ENCODE measurements at places on chromosomes 7 and 10.

GRCh38 chr10:133356549-133357284 is 1.1 kb downstream of the FUOM start:
- no peaks in the 10 kb centered on the region for H3K27me3 ChIP-seq
- H3K4me3 ChIP-seq, result peak overlapping the region; percentile 67
- DNase-seq, result no peak
- H3K27ac ChIP-seq, result no peak overlapping the region

DNA sequence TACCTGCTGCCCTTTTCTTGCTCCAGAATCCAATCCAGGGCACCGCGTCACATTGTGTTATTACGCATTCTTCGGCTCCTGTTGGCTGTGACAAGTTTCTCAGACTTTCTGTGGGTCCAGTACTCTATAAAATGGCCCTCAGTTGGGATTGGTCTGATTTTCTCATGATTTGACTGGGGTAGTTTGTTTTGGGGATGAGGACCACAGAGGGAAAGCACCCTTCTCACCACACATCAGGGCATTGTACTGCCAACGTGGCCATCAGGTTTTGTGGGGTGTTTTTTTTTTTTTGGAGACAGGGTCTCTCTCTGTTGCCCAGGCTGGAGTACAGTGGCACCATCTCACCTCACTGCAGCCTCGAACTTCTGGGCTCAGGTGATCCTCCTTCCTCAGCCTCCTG is 17.0 kb upstream of the ORAI2 start:
- H3K27ac ChIP-seq, result no peak overlapping the region
- H3K27me3 ChIP-seq, result no peaks in the 10 kb centered on the region
- H3K4me3 ChIP-seq, result no peak overlapping the region
- no peak for DNase-seq

- no peaks in the 10 kb centered on the region for H3K27me3 ChIP-seq
- H3K27ac ChIP-seq, result no peak overlapping the region
- H3K4me1 ChIP-seq, result no peaks in the 10 kb centered on the region
- DNase-seq, result no peak
These were observed 228.4 kb downstream of the DNAJB6 start for GRCh38 chr7:157565201-157565626.

DNA sequence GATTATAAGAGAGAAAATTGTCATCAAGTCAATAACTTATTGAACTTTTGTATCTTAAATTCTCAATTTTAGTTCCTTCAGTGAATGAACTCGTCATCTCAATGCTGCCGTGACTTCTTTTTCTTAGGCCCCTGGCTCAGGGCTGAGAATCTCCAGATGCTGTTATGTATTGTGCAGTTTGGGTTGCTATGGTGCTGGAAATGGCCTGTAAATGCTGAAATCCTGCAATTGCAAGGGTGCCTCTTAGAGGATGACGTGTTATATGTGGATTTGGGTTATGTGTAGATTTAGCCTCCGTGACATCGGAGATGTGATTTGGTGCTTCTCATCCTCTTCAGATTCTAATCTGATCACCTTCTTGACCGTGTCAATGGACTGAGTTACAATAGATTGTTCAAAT is 55.7 kb upstream of the ZRANB1 start:
- no peaks in the 10 kb centered on the region for H3K4me1 ChIP-seq
- H3K27ac ChIP-seq, result no peak overlapping the region
- H3K27me3 ChIP-seq, result no peaks in the 10 kb centered on the region
- H3K4me3 ChIP-seq, result no peak overlapping the region

DNA sequence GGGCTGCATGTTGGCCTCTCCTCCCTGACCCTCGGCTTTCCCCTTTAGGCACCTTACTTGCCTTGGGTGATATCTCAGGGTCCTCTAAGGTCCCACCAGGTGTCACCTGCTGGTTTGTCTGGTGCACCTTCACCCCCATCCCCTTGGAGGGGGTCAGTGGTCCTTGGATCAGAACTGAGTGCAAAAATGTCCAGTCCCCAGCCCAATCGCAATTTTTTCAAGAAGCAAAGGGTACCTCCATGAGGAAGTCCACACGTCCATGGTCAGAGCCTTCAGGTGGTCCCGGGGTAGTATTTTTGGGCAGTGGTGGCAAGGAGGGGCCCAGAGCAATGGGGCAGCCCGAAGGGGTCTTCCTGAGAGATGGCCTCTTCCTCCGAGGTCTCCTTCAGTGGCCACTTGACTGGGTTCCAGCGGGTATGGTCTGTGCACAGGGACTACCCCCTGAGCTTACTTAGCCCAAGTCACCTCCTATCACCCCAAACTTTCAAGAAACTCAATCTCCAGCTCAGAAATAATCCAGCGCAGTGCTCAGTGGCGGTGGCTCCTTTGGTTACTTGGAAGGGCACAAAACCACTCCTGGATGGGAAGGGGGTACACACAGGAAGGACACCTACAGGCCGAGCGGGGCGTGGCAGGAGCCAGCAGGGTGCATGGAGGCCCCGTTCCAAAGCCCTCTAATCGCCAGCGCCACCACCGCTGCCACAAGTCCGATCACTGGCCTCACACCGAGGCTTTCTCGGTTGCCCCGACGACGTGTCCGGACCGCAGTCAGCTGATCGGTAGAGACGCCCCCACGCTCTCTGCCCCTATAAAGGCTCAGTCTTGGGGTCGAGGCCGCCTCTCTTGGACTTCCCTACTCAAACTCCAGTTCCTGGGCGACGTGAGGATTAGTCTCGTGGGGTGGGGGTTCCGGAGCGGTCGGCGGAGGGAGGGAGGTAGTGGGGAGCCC is 4.5 kb downstream of the SAP25 start:
- peaks cover 2% of the 10 kb centered on the region for H3K36me3 ChIP-seq
- H3K27me3 ChIP-seq, result no peaks in the 10 kb centered on the region
- peak overlapping the region; percentile 46 for H3K4me3 ChIP-seq
- no peaks in the 10 kb centered on the region for H3K4me1 ChIP-seq
- peak overlapping the region; percentile 71 for H3K27ac ChIP-seq

GRCh38 chr10:28633750-28634149 is 43.6 kb upstream of the BAMBI start:
- no peaks in the 10 kb centered on the region for H3K4me1 ChIP-seq
- no peaks in the 10 kb centered on the region for H3K27me3 ChIP-seq
- H3K36me3 ChIP-seq, result no peaks in the 10 kb centered on the region
- no peak overlapping the region for H3K27ac ChIP-seq
